ENCODE measurements at places on chromosomes 2 and 18. TPM values are rescaled to one million over a fixed set of nuclear protein-coding genes. Genes with fewer than 3 reads are reported as not detected.

DNA sequence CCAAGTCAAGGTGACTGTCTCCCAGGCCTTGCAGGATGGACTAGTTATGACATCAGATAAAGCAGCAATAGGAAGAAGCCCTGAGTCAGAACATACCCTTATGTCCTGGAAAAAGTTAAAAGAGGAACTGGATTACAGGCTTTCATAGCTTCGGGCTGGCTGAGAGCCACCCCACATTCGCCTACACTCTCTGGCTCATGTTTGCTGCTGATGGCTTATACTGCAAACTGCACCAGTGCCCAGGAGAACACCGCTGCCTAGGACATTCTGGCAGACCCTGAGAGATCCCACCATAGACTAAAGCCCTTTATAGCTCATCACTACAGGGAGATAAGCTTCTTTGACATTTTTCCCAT, 20.3 kb downstream of the SLC8A1 start:
- peak overlapping the region; percentile 70 for H3K27ac ChIP-seq
- H3K4me1 ChIP-seq: peaks cover 56% of the 10 kb centered on the region
- H3K4me3 ChIP-seq: no peak overlapping the region
- no peak for DNase-seq
- H3K27me3 ChIP-seq: no peaks in the 10 kb centered on the region

DNA sequence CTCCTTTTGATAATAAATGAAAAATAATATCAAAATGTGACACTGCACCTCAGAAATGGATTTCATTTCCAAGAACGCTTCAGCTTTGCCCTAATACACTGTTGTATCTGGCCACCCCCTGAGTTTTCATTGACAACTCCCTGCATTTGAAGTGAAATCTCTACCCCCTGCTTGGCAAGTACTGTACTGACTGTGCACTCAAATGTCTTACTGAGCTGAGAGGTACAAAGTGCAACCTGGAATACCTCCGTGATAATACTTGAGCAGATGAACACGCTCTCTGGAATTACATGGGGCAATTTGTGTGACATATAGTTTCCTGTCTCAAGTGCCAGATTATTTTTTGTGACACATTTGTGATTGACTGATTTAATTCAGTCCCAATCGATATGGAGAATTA, 231.1 kb downstream of the LRP1B start:
- H3K27ac ChIP-seq: no peak overlapping the region
- no peak overlapping the region for H3K4me3 ChIP-seq
- DNase-seq: no peak
- no peaks in the 10 kb centered on the region for H3K27me3 ChIP-seq
- H3K4me1 ChIP-seq: no peaks in the 10 kb centered on the region
- no peaks in the 10 kb centered on the region for H3K36me3 ChIP-seq

DNA sequence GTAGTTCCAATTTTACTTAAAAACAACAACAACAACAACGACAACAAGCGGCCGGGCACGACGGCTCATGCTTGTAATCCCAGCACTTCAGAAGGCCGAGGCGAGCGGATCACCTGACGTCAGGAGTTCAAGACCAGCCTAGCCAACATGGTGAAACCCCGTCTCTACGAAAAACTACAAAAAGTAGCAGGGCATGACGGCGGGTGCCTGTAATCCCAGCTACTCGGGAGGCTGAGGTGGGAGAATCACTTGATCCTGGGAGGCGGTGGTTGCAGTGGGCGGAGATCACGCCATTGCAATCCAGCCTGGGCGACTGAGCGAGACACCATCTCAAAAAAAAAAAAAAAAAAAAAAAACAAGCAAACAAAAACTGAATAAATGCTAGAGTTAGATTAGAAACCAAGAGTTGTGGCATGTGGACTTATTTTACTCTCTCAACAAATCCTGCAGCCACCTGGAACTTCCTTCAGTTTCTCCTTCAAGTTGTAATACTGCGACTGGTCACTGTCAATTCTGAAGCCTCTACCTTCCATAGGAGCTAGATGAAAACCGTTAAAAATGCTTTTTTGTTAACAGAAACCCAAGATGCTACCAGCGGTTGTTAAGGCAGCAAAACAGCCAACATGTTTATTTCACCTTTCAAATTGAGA, 1.3 kb downstream of the ATP5F1A start:
- H3K36me3 ChIP-seq: peaks cover 2% of the 10 kb centered on the region
- peak overlapping the region; percentile 99 for H3K27ac ChIP-seq
- peak overlapping the region; percentile 97 for H3K4me3 ChIP-seq
- peaks cover 30% of the 10 kb centered on the region for H3K4me1 ChIP-seq
- no peak for DNase-seq

The KRTCAP3 gene
- total RNA-seq: 1.4 TPM

- DNase-seq: no peak
- no peak overlapping the region for H3K27ac ChIP-seq
- H3K4me1 ChIP-seq: peaks cover 29% of the 10 kb centered on the region
- no peaks in the 10 kb centered on the region for H3K27me3 ChIP-seq
- peaks cover 1% of the 10 kb centered on the region for H3K36me3 ChIP-seq
Observed at GRCh38 chr2:197128126-197128525, 182.5 kb downstream of the ANKRD44 start.

The IL36G gene
- total RNA-seq: not detected

GRCh38 chr2:27518113-27518781, 21.6 kb downstream of the GCKR start:
- no peak overlapping the region for H3K4me3 ChIP-seq
- no peak overlapping the region for H3K27ac ChIP-seq
- H3K36me3 ChIP-seq: no peaks in the 10 kb centered on the region

- no peaks in the 10 kb centered on the region for H3K4me1 ChIP-seq
- H3K36me3 ChIP-seq: no peaks in the 10 kb centered on the region
- H3K4me3 ChIP-seq: no peak overlapping the region
- H3K27me3 ChIP-seq: peaks cover 26% of the 10 kb centered on the region
- H3K27ac ChIP-seq: no peak overlapping the region
Observed at GRCh38 chr2:231029563-231029962, 7.8 kb upstream of the C2orf72 start.

- no peak for DNase-seq
- H3K4me3 ChIP-seq: no peak overlapping the region
- no peak overlapping the region for H3K27ac ChIP-seq
- no peaks in the 10 kb centered on the region for H3K36me3 ChIP-seq
- H3K27me3 ChIP-seq: no peaks in the 10 kb centered on the region
- peaks cover 8% of the 10 kb centered on the region for H3K4me1 ChIP-seq
Observed at GRCh38 chr18:76557026-76557575, 62.1 kb upstream of the ZNF516 start.

DNA sequence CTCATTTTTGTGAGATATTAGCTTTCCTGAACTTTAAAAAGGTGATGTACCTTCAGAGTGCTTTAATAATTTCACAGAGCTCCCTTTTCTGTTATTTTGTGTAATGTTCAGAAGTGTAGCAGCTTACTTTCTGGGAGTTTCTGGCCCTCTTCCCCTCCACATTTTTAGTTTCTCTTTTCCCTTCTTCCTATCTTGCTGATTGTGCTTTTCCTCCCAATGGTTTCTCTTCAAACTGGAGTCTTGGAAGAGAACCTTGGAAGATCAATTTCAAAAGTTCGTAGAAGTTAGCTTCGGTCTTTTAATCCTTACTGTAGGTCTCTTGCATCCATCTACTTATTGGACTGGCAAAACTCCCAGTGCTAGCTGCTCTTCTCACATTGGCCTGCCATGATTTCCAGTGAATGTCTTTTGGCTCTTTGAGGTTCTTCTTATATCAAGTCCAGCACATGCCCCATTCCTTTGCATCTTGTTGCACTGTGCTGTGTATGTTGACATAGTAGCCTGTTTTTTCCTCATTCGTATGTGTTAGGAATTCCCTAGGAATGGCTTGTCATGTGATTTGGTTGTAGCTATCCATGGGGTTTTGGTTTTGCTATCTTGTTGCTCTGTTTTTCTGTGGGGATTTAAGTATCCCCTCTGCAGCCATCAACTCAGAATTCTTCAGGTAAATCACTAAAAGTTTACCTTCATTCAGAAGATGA, 7.8 kb downstream of the CCNT2 start:
- peak overlapping the region; percentile 45 for H3K27ac ChIP-seq
- H3K27me3 ChIP-seq: no peaks in the 10 kb centered on the region
- no peak for DNase-seq
- H3K4me3 ChIP-seq: no peak overlapping the region
- H3K36me3 ChIP-seq: peaks cover 3% of the 10 kb centered on the region

GRCh38 chr2:142880279-142880678, 2.8 kb downstream of the KYNU start:
- peaks cover 2% of the 10 kb centered on the region for H3K36me3 ChIP-seq
- no peak overlapping the region for H3K4me3 ChIP-seq
- H3K27me3 ChIP-seq: no peaks in the 10 kb centered on the region
- no peak for DNase-seq
- H3K4me1 ChIP-seq: peaks cover 18% of the 10 kb centered on the region

The WBP1 gene
- 62.4 TPM for total RNA-seq

The NCKAP5 gene
- 0.87 TPM for total RNA-seq

The MEX3C gene
- 55.1 TPM for total RNA-seq

DNA sequence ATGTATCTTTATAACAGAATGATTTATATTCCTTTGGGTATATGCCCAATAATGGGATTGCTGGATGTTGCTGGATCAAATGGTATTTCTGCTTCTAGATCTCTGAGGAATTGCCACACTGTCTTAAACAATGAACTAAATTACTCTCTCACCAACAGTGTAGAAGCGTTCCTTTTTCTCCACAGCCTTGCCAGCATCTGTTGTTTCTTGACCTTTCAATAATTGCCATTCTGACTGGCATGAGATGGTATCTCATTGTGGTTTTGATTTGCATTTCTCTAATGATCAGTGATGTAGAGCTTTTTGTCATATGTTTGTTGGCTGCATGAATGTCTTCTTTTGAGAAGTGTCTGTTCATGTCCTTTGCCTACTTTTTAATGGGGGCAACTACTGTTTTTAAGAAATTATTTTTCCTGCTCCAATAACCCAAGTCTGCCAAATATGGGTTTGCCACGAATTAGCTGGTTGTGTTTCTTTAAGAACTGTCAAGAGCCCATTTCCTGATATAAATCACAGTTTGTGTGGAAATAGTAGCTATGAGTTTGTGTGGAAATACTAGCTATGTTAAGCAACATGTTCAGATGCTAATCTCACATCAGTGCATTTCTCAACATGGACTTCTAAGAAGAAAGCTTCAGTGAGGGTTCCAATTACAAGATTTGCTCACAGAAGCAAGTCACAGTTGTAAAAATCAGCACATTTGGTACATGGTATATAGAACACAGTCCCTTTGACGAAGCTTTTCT, 259.4 kb downstream of the ANAPC1 start:
- peaks cover 11% of the 10 kb centered on the region for H3K36me3 ChIP-seq
- no peak overlapping the region for H3K27ac ChIP-seq
- DNase-seq: no peak

- H3K27ac ChIP-seq: no peak overlapping the region
- no peaks in the 10 kb centered on the region for H3K27me3 ChIP-seq
- no peak for DNase-seq
- peaks cover 40% of the 10 kb centered on the region for H3K4me1 ChIP-seq
- H3K36me3 ChIP-seq: no peaks in the 10 kb centered on the region
- H3K4me3 ChIP-seq: no peak overlapping the region
Observed at GRCh38 chr18:63311118-63312018, 8.2 kb downstream of the BCL2 start.

The HOXD4 gene
- not detected for total RNA-seq

The PLEK gene
- not detected for total RNA-seq

The NCK2 gene
- total RNA-seq: 55.5 TPM
